ENCODE measurements at places on chromosomes 1 and 21. TPM values are rescaled to one million over a fixed set of nuclear protein-coding genes. Genes with fewer than 3 reads are reported as not detected.

DNA sequence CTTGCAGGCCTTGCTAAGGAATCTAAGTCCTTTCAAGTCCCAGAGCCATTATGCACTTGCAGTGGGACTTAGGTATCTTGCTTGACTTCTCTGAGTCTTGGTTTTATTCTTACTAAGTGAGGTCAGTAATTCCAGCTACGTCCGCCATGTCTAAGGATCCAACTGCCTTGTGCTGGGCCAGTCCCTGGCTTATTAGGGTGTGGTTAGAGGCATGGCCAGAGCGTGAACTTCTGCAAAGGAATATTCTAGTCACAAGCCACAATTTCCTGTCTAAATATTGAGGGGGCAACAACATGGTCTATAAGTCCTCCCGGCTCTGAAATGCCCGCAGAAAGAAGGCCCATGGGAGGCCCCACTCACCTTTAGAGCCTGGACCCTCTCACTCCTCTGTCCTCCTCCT lies 82.9 kb downstream of the TMEM53 start:
- DNase-seq = no peak

GRCh38 chr1:114259511-114260160 lies 106.0 kb upstream of the SYT6 start:
- no peak for DNase-seq

DNA sequence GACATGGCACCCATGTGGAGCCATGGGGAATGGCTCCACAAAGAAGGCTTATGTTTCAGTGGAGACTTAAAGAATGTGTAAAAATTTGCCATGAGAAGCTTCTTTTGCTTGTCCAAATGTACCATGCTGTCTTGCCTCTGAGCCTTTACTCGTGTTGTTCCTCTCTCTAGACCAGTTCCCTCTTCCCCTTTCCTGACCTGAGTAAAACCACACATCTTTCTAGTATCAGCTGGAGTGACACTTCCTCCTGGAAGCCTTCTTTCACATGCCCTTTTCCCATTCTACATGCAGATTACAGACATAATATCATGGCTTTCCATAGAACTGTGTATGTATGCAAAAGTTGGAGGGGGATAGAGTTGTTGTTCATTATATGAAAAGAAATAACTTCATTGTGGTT lies 13.6 kb upstream of the GPX7 start:
- no peak for DNase-seq

- DNase-seq = no peak
Observed at GRCh38 chr21:43727519-43728153, 8.7 kb downstream of the PDXK start.

- DNase-seq = no peak
Observed at GRCh38 chr1:64553285-64553684, 83.4 kb downstream of the CACHD1 start.

The TEDDM1 gene
- not detected for total RNA-seq

GRCh38 chr21:26709090-26709489 lies 136.0 kb upstream of the CYYR1 start:
- no peak for DNase-seq

DNA sequence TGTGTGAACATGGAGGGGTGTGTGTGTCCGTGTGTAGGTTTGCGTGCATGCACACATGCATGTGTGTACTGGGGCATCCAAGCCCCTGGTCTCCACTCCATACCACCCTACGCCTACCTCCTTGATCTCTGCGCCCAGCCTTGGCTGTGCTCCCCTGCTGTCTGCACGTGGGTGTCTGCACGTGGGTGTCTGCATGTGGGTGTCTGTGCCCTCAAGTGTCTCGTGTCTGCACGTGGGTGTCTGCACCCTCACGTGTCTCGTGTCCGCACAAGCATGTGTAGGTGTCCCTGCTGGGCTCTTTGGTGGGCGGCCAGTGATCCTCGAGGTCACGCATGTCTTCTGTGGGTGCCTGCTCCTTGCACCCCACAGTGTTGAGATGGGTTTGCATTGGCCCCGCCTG lies 21.1 kb downstream of the RNF223 start:
- no peak for DNase-seq

GRCh38 chr21:45825219-45825618 lies 156.4 kb upstream of the COL6A1 start:
- DNase-seq = no peak

- DNase-seq = no peak
Observed at GRCh38 chr1:170661646-170662411, 2.1 kb upstream of the PRRX1 start.

The TNFRSF1B gene
- 191 TPM for total RNA-seq

The CBR3 gene
- 13.5 TPM for total RNA-seq

- no peak for DNase-seq
Observed at GRCh38 chr1:205421798-205422197, at the start of gene LEMD1. TSS of gene LEMD1 (minus strand) at chr1:205422056. CDS start at chr1:205420536, 1,520 bp downstream.

DNA sequence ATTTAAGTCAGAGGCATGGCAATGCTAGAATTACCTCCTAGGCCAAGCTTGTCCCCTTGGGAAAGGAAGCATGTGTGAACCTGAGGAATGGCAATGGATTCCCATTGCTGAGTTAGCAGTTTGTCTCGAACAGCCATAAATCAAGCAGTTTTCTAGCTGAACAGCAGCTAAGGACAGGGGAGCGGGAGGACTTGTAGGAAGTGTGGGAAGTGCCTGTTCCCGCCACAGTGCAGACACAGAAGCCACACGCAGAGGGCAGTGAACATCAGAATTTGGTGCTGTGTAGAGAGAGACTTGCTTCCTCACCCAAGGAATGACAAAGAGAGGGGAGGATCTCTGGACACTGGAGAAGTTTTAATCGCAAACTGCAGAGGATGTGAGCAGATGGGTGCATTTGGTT lies 3.8 kb downstream of the PHGDH start:
- no peak for DNase-seq

- no peak for DNase-seq
Observed at GRCh38 chr21:21029164-21029563, 31.0 kb downstream of the NCAM2 start.

The PRCC gene
- 69.8 TPM for total RNA-seq

DNA sequence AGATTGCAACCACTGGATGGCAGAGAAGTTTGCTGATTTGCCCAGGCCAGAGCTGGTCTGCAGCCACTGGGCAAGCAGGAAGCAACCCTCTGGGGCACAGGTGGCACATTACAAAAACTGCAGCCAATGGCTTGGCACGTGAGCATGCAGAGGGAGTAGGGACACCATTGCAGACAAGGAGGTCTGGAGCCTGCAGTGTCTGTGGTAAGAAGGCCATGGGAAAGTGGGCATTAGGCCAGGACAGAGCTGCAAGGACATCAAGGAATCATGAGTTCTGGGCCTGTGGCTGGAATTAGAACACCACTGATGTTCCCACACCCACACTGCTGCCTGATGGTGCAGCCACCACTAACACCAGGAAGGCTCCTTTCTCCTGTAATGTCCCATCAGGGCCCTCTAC lies 113.0 kb downstream of the TSEN15 start:
- DNase-seq = no peak

GRCh38 chr1:29686012-29686930 lies 449.9 kb downstream of the PTPRU start:
- no peak for DNase-seq

The HHAT gene
- 0.99 TPM for total RNA-seq

DNA sequence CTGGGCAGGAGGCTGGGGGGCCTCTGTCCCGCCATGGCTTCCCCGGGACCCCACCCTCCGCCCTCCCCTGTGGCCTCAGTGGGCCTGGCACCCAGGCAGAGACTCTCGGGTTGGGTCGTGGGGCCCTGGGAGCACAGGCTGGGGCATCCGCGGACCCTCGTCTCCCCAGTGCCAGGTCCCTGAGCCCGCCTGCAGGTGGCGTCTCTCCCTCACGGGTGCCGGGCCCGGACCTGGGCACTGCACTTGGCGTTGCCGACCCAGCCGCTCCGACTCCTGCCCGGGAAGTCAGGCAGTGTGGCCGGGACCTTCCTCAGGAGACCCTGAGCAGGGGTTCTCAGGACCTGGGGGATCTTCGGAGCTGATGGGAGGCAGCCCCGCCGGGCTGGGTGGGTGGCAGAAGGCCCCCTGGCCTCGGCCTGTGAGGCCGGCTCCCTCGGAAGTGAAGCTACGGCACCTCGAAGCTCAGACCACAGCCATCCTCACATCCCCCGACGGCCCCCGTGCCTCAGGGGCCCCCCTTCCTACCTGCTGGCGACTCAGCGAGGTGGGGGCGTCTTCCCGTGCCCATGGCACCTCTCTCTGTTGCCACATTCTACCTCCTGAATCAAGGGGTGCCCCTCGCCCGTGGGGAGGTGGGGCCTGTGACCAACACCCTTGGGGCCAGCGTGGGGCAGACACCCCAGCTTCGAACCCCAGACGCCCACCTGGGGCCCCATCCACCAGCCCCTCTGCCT lies 6.4 kb upstream of the C1orf159 start:
- DNase-seq = peak; percentile 87

The XCL1 gene
- 114 TPM for total RNA-seq

The OVAAL gene
- total RNA-seq = not detected

The CYP4Z1 gene
- not detected for total RNA-seq

DNA sequence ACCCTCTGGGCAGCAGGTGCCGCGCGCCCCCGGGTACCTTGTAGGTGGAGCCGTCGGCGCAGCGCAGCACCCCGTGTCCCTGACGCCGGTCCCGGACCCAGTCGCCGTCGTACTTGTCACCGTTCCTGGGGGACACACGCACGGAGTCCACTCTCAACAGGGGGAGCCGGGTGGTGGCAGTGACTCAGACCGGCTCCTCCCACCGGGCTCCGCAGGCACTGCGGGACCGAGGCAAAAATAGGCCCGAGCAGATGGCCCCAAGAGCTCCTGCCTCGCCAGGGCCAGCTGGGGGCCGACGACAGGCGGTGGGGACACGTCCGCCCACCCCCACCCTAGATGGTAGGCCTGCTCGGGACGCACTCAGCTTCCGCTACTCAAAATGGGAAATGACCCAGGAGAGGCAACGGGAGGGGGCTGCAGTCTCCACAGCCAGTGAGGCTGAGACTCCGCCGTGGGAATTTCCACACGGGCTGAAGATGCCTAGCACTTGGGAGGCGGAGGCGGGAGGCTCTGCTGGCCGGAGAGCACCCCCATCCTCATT lies 6.3 kb downstream of the MORN1 start:
- no peak for DNase-seq

DNA sequence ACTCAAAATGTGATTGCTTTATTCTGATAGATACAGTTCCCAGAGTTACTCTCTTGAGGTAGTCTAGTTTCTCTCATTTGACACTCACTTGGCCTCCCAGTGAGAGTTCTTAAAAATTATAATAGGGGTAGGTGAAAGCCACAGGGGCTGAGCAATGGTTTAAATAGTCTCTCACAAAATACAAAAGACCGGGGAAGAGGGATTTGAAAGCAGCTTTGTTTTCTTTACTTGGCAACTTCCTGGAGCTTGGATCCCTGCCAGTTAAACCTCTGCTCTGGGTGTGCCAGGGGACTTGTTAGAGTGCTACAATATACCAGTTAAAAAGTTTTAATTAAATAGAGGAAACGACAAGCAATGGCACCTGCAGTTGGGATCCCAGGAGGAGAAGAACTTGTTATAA lies 31.7 kb downstream of the OR13G1 start:
- DNase-seq = no peak

- DNase-seq = no peak
Observed at GRCh38 chr1:62732331-62732730, 44.1 kb upstream of the DOCK7 start.

The MCOLN3 gene
- 0.29 TPM for total RNA-seq

The OR2T33 gene
- not detected for total RNA-seq

GRCh38 chr1:221716713-221717484 lies 25.0 kb downstream of the DUSP10 start:
- no peak for DNase-seq

- DNase-seq = no peak
Observed at GRCh38 chr1:212635141-212635631, 26.6 kb downstream of the ATF3 start.

The RPE65 gene
- not detected for total RNA-seq

DNA sequence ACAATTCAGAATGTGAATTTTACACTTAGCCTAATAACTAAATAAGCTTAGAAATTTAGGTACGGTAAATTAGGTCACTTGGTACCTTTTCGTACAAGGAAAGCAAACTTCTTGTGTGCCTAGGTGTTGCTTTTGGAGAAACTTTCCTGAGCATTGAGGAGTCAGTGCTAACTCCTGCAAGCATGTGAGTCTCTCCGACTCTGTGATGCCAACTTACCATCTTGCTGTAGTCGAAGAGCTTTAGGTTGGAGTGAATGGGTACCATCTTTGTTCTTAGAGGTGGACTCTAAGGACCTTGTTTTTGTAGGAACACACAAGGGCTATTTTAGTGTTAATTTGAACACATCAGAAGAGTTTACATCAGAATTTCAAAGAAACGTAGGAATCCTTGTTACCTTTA lies 688.9 kb downstream of the USP25 start:
- no peak for DNase-seq

The AKT3 gene
- total RNA-seq = 31.7 TPM

DNA sequence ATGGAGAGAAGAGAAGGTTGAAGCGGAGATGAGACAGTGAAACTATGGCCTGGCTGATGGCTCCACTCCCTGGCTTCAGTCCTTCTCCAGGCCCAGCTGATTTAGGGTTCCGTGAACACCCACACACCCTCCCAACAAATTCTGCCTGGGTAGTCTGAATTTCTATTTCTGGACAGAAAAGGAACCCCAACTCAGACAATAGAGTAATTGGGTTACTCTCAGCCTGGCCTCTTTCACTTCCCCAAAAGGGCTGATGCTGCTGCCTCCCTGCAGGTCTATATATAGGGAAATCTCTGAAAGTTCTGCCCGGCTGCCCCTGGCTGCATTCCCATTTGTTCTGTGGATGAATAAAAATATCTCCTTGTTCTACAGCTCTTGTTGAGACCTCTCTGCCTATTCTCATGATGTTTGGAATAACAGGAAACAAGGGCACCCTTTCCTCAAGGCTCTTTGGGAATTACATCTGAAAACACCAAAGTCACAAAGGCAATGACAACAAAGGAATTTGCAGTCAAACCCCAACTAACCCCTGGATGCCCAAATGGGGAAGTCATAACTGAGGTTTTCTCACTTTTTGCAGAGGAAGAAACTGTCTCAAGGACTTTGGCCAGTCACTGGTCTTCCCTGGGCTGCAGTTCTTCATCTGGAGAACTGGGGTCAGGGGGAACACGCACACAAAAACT lies 11.4 kb upstream of the ZSCAN20 start:
- no peak for DNase-seq

The USP16 gene
- total RNA-seq = 39.9 TPM

DNA sequence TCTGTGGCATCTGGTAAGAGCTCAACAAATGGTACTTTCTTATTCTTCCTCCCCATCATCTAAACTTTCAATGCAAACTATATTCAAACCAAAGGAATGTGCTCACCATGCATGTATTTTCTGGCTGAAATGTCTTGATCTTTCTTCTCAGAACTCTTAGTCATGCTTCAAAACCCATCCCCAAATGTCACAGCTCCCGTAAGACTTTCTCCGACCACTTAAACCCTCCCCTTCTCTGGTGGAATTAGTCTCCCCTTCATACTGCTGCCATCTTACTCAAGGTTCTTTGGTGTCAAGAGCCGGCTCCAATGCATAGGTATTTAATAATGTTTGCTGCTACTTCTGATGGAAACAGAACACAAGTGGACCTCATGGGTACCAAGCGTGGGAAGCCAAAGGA lies 538.1 kb downstream of the MATN1 start:
- no peak for DNase-seq

GRCh38 chr1:192980856-192981255 lies 78.3 kb downstream of the UCHL5 start:
- no peak for DNase-seq

DNA sequence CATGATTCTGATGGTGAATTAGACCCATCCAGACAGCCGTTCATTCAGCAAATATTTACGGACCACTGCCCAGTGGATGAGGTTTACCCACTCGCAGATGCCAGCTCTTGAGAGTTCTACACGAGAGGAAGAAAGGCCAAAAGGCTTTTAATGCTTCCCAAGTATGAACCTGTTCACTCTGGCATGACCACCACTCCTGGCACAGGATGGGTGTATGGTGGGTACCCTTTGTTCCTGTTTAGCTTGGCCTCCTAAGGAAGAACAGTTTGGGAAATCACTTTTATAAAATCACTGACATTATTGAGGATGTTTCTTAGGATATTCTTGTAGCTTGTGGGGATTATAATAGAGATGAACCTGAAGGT lies 67.2 kb downstream of the HMGB4 start:
- DNase-seq = no peak

All from activated CD8-positive, alpha-beta T cell treated with anti-CD3 and anti-CD28 coated beads for 36 hours (primary cell).